ENCODE measurements at places on chromosomes 13 and 19.

GRCh38 chr13:76943646-76944045 lies 4.7 kb upstream of the ACOD1 start:
- DNase-seq: no peak

- no peak for DNase-seq
Measured at GRCh38 chr19:32038961-32039360, 306.4 kb upstream of the ZNF507 start.

DNA sequence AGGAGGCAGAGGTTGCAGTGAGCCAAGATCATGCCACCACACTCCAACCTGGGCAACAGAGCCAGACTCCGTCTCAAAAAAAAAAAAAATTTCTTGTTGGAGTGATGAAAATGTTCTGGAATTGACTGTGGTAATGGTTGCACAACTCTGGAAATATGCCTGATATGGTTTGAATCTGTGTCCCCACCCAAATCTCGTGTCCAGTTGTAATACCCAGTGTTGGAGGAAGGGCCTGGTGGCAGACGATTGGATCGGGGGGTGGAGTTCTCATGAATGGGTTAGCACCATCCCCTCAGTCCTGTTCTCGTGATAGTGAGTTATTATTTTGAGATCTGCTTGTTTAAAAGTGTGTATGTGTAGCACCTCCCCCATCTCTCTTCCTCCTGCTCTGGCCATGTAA lies 41.1 kb upstream of the MAP3K10 start:
- no peak for DNase-seq

GRCh38 chr13:46810440-46810839 lies 13.5 kb upstream of the ESD start:
- DNase-seq: no peak

- DNase-seq: no peak
Measured at GRCh38 chr13:34757441-34757840, 184.6 kb upstream of the NBEA start.

DNA sequence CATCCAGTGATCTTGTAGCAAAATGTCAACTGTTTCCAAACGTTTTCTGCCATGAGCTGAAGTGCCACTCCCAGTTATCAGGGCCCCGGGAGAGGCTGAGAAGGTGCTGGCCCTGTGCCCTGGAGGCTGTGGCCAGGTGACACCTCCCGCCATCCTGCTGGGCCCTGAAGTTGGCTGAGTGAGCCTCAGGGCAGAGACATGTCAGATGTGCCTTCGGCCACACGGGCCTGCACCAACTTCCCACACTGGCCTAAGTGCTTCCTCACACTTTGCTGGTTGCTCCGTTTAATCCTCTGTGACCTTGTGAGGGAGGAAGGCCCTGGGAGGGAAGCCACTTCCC lies 4.8 kb downstream of the ADPRHL1 start:
- DNase-seq: no peak

- DNase-seq: no peak
Measured at GRCh38 chr19:33419788-33420130, 46.2 kb downstream of the CEBPG start.

GRCh38 chr19:32720936-32721250 lies 1.3 kb downstream of the TDRD12 start:
- DNase-seq: no peak

- DNase-seq: no peak
Measured at GRCh38 chr13:92390217-92390616, 836.4 kb upstream of the GPC6 start.

- no peak for DNase-seq
Measured at GRCh38 chr13:21583478-21583877, 20.5 kb downstream of the MICU2 start.

DNA sequence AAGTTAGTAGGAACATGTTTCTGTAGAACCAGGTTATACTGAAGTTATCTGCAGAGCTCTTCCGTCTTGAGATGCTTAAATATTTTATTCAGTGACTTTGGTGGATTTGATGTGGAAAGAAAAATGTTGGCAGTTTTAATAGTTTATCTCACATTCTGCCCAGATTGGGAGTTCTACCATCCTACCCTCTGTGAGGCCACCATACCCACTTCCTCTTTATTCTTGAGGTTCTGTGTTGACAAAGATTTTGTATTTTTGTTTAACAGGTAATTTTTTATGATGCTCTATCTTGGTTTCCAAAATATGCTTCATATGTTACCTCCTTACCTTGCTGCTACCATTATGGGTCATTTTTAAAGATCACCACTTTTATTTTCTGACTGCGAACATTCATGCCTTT lies 156.2 kb upstream of the ATXN8OS start:
- no peak for DNase-seq

- peak; percentile 75 for DNase-seq
Measured at GRCh38 chr19:20237773-20238623, 71.0 kb downstream of the ZNF486 start.

GRCh38 chr19:10983026-10983425 lies 22.2 kb downstream of the SMARCA4 start:
- DNase-seq: no peak

GRCh38 chr19:39411081-39411831 lies 1.2 kb upstream of the PLEKHG2 start:
- DNase-seq: no peak

GRCh38 chr13:68944272-68944671 lies 1163.4 kb upstream of the ATXN8OS start:
- no peak for DNase-seq

GRCh38 chr13:50518781-50519201 lies 324.7 kb downstream of the DLEU7 start:
- DNase-seq: no peak

DNA sequence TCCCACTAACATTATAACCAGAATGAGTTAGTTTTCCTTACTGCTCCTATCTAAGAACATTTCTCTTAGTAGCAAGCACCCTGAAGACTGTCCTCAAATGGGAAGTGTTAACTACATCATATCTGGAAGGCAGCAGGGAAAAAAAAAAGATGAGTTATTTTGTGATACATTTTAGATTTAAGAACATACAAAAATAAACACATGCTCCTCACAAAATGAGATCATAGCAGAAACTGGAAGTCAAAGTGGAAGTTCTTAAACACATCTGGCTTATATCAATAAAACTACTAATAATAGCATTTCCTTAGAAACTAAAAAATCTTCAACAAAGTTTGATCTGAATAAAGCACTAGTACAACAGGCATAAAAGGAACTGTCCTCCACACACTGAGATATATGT lies 70.4 kb downstream of the SLITRK6 start:
- no peak for DNase-seq

- DNase-seq: no peak
Measured at GRCh38 chr13:114038211-114038613, 64.3 kb upstream of the C13orf46 start.

DNA sequence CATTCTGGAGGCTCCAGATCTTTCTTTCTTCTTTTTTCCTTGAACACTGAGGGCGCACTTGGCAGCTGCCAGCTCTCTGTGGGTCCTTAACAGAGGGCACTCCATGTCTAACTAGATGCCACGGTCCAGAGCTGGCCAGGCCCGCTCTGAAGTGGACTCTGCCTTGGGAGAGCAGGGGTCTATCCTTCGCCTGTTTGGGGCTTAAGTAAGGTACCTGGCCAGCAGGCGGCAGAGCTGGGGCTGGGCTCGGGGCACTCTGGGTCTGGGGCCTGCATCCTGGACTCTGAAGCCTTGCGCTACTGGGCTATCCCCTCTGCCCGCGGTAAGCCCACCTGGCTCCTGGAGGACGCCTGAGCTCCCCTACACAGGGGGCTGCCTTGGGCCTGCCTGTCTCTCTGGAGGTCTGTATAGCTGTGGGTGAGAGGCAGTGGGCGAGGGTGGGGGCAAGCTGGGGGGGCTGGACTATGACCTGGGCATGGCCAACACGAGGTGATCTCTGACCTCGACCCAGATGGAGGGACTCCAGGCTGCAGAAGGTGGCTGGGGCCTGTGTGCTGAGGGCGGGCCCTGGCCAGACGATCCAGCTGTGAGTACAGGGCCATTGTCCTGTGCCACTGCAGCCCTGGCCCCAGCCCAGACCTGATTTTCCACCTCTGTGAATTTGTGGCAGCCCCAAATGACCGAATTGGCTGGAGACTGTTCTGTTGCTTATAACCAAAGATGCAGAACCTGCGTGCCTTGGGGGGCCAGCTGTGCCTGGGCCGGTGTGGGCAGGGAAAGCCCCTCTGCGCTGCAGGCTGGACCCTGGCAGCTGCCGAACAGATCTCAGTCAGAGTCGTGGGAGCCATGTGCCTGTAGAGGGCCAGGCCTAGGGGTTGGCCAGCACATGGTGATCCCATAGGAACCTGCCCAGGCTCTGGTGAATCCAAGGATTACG lies 26.5 kb downstream of the CEBPG start:
- DNase-seq: no peak

GRCh38 chr19:1249990-1250436 lies 1.6 kb downstream of the MIDN start:
- no peak for DNase-seq

DNA sequence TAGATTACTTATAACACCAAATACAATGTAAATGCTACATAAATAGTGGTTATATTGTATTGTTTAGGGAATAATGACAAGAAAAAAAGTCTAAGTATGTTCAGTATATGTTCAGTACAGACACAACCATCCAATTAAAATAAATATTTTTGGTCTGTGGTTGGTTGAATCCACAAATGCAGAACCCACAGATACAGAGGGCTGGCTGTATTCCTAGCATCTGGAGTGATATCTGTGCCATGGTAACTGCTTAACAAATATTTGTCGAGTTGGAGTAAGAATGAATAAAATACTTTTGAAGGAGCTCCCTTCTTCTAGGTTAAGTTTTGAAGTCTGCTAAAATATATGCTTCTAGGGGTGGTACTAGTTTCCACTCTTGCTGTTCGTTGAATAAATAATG lies 241.0 kb downstream of the KLF5 start:
- no peak for DNase-seq

DNA sequence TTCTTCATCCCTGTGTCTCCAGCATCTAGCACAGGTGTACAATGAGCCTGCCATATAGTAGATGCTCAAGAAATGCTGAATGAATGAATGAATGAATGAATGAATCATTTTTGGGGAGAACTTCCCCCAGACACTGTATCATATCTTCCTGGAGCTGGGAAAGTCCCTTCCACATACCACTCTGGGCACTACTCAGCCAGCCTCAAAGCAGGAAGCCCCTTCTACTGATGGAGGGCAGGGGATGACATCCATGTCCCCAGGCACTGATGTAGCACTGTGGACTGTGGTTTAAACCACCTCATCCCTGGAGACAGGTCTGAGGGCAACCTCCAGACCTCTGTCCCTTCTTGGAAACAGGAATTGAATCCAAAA lies 4.8 kb downstream of the GNA15 start:
- no peak for DNase-seq

DNA sequence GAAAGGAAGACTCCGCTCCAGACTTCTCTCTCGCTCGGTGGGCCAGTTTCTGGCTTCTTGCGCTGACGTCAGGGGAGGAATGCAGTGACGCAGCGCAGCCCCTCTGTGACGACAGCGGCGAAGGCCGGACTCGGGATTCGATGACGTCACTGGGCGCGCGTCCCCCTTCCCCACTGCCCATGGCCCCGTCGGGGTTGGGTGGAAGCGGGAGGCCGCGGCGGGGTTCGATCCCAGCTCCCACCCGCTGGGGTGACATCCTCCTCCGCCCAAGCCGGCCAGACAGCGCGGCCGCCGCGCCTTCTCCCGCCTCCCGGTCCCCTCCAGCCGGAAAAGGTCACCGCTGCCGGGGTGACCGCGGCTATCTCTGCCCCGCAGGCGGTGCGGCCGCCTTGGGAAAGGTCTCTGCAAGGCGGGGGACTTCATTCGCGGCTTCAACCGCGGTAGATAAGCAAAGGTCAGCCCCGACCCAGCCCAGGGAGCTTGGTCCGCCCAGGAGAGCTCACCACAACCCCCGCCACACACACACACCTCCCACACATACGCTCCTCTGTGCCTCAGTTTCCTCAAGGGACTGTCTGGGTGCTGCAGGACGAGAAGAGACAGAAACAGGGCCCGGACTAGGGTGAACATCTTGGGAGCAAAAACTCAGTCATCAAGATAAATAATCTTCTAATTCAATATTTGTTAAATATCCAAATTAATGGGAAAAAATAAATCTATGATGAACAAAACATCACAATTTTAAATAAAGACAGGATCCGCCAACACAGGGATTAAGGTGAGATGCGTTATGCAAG lies 844 bp upstream of the RFX1 start:
- DNase-seq: peak; percentile 72

GRCh38 chr19:2729943-2730818 lies 9.0 kb upstream of the DIRAS1 start:
- DNase-seq: no peak

DNA sequence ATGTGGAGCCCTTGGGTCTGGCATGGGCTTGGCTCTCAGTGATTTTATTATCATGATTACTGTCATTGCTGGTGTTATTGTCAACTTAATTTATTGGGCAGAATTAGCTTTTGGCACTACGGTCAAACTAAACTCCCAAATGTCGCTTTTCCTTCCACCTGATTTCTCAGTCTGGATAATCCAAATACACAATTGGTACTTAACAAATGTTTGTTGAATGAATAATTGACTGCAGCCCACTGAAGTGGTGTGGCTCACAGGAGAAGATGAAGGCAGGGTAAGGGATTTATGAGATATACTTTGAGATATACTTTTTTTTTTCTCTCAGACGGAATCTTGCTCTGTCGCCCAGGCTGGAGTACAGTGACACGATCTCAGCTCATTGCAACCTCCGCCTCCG lies 1.5 kb downstream of the COLGALT1 start:
- DNase-seq: no peak

DNA sequence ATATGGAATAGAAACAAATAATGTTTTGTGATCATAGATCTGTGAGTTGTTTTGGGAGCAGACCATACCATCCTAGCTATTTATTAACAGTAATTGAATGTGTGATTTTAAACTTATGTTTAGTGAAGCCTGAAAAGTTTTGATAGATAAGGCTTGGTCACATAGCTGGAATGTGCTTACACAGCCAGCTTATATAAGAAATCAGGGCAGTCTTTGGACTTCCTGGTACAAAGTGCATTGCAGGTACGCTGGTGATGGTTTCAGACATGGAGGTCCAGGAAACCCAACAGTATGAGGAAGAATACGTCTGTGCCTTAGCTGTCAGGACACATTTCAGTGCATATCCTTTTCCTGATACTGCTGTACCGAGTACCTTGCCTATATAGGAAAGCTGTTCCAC lies 2316.2 kb upstream of the PCDH20 start:
- DNase-seq: no peak

DNA sequence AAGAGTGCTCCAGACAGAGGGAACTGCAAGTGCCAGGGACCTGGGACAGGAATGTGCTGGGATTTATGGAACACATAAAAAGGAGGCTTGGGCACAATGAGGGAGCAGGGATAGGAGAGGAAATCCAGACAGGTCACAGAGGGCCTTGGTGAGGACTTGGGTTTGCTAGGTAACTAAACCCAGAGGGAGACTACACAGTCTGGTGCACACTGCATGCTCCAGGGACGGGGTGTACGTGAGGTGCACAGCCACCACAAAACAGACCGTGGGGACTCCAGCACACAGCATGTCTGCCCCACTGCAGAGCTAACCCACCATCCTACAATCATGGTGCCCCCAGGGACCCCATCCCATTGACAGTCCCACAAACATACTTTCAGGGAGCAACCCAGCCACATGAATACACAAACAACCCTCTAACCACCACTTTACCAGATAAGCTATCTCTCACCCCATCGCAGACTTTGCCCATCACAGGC lies 5.5 kb upstream of the ZFP36 start:
- no peak for DNase-seq

GRCh38 chr13:87671753-87672605 lies 808 bp downstream of the SLITRK5 start:
- no peak for DNase-seq
